Epithelial cell of proximal tubule (primary cell): ENCODE measurements at places on chromosomes 1 and 21. TPM values are rescaled to one million over a fixed set of nuclear protein-coding genes. Genes with fewer than 3 reads are reported as not detected.

The SPRR3 gene
- total RNA-seq = not detected in 2 replicates

The GNG12 gene
- 67.1 and 95.4 TPM in 2 replicates for total RNA-seq

The CNR2 gene
- not detected in 2 replicates for total RNA-seq

The BRINP2 gene
- total RNA-seq = 0.14 TPM in 1 of 2 replicates, not detected in the other

The C1orf232 gene
- total RNA-seq = not detected in 2 replicates

The MATN1 gene
- total RNA-seq = not detected in 2 replicates

The OR2T2 gene
- total RNA-seq = not detected in 2 replicates

The EPHA10 gene
- under 0.01 and 0.17 TPM in 2 replicates for total RNA-seq

The RIMS3 gene
- 1.8 and 4.2 TPM in 2 replicates for total RNA-seq

The RORC gene
- total RNA-seq = not detected in 2 replicates

The TMEM63A gene
- 13.2 and 19.5 TPM in 2 replicates for total RNA-seq

The GJA4 gene
- not detected in 2 replicates for total RNA-seq

The KISS1 gene
- 24.7 and 111 TPM in 2 replicates for total RNA-seq

The UROD gene
- 104 and 141 TPM in 2 replicates for total RNA-seq

The BNIPL gene
- total RNA-seq = 0.14 TPM in 1 of 2 replicates, not detected in the other

The KRTAP21-1 gene
- total RNA-seq = not detected in 2 replicates

The CSMD2 gene
- total RNA-seq = 0.07 and 0.98 TPM in 2 replicates

The SLC6A17 gene
- total RNA-seq = 0.35 and 0.43 TPM in 2 replicates

The NEGR1 gene
- 3.1 and 8.6 TPM in 2 replicates for total RNA-seq

The SH2D1B gene
- total RNA-seq = 0.07 and 0.23 TPM in 2 replicates

The TCEANC2 gene
- 1.9 and 2.0 TPM in 2 replicates for total RNA-seq

The PTCH2 gene
- total RNA-seq = under 0.01 TPM in 1 of 2 replicates, not detected in the other

The GBP2 gene
- total RNA-seq = 2.2 and 2.7 TPM in 2 replicates

The AVPR1B gene
- total RNA-seq = not detected in 2 replicates

The LPAR3 gene
- 1.2 and 1.8 TPM in 2 replicates for total RNA-seq

The BLACAT1 gene
- 0.36 and 3.9 TPM in 2 replicates for total RNA-seq

The SASS6 gene
- total RNA-seq = 8.2 TPM in 2 replicates

The TAS1R1 gene
- not detected in 2 replicates for total RNA-seq

The ALPL gene
- total RNA-seq = 0.43 TPM in 1 of 2 replicates, not detected in the other

The IGFN1 gene
- 0.14 and 0.86 TPM in 2 replicates for total RNA-seq

The GJA8 gene
- total RNA-seq = not detected in 2 replicates

The PCNX2 gene
- total RNA-seq = 9.0 and 11.4 TPM in 2 replicates

The RBM34 gene
- total RNA-seq = 66.6 and 87.2 TPM in 2 replicates

The RHBG gene
- 0.14 TPM in 1 of 2 replicates, not detected in the other for total RNA-seq

The AK5 gene
- 9.3 and 25.0 TPM in 2 replicates for total RNA-seq

The LINGO4 gene
- total RNA-seq = not detected in 2 replicates

The KPNA6 gene
- 39.9 and 48.0 TPM in 2 replicates for total RNA-seq

The CACNA1S gene
- total RNA-seq = not detected in 2 replicates

The OR14K1 gene
- not detected in 2 replicates for total RNA-seq

The CCDC18 gene
- total RNA-seq = 14.7 and 16.2 TPM in 2 replicates

The OR2L13 gene
- total RNA-seq = not detected in 2 replicates

The FABP3 gene
- total RNA-seq = 10.2 and 21.7 TPM in 2 replicates

The TMEM269 gene
- not detected in 2 replicates for total RNA-seq

The TRIM67 gene
- total RNA-seq = not detected in 2 replicates

The LCE1A gene
- total RNA-seq = not detected in 2 replicates

The KCNE2 gene
- not detected in 2 replicates for total RNA-seq

The KANK4 gene
- under 0.01 TPM in 1 of 2 replicates, not detected in the other for total RNA-seq

The UMODL1 gene
- not detected in 2 replicates for total RNA-seq

The ERICH3 gene
- total RNA-seq = 0.14 TPM in 1 of 2 replicates, not detected in the other
